Posterior cingulate gyrus (tissue), 11 donors: ENCODE measurements at places on chromosomes 1 and 21.

GRCh38 chr1:107877092-107877491, 87.9 kb downstream of the VAV3 start:
- no peak for DNase-seq

DNA sequence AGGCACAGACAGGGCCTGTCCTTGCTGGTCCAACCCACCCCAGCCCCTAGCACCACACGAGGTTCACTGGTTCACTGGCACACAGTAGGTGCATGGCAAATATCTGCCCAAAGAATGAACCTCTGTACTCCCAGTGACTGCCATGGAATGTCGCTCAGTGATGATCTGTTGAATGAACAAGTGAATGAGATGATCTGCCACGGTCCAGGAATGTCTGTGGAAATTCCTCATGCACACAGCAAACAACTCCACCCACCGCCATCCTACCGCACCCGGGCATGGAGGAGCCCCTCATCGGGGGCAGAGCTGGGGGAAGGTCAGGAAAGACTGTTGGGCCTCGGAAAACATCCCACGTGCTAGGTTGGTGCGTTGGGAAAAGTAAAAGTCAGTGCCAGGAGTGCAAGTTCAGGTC, 1.7 kb downstream of the HSPG2 start:
- DNase-seq: no peak

DNA sequence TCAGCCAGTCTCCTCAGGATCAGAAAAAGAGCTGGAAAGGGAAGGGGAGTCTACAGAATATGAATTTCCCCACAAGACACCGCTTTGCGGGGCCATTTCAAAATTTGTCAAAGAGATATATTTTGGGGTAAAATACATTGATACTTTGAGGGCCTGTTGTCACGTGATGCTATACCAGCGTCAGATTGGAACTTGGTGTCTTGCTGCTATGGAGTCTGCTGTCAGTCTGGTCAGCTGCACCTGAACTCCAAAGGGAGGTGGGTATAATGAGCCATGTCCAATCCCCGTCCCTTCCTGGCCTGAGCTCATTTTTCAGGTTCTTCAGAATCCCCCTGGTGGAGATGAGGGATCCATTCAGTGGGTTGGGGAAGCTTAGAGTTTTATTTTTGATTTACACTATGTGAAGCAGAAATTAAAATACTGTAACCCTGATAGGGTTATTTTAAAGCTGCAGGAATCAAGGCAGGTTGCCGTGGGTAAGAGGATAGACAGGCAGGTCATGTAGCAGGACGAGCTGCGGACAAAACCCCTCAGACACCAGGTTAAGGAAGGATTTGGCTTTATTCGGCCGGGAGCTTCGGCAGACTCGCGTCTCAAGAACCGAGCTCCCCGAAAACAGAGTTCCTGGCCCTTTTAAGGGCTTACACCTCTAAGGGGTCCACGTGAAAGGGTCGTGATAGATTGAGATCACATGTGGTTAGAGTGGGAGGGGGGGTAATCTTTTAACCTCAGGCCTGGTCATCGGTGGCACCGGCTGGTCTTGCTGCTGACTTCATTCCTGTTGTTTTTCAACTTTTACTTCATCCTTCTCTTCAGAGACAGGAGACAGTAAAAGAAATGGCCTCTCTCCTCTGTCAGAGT, 2.2 kb upstream of the POFUT2 start:
- no peak for DNase-seq

DNA sequence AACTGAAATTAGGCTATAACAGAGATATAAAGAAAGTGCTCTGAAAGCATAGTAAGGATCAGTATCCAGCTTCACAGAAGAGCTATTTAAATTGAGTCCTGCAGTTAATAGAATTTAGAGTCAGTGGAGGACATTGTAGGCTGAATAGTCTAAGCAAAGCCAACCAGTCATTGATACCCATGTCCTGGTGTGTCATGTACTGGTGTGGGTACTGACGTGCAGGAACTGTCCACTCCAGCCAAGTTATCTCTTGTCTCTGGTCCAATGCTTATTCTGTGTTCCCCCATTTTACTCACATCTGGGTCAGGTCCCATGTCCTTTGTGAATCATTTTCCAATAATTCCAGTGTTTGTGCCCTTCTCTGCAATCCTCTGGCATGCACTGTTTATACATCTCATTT, 90.0 kb downstream of the MACF1 start:
- DNase-seq: no peak

- no peak for DNase-seq
Measured at GRCh38 chr1:154414606-154415005, 9.5 kb downstream of the IL6R start.

DNA sequence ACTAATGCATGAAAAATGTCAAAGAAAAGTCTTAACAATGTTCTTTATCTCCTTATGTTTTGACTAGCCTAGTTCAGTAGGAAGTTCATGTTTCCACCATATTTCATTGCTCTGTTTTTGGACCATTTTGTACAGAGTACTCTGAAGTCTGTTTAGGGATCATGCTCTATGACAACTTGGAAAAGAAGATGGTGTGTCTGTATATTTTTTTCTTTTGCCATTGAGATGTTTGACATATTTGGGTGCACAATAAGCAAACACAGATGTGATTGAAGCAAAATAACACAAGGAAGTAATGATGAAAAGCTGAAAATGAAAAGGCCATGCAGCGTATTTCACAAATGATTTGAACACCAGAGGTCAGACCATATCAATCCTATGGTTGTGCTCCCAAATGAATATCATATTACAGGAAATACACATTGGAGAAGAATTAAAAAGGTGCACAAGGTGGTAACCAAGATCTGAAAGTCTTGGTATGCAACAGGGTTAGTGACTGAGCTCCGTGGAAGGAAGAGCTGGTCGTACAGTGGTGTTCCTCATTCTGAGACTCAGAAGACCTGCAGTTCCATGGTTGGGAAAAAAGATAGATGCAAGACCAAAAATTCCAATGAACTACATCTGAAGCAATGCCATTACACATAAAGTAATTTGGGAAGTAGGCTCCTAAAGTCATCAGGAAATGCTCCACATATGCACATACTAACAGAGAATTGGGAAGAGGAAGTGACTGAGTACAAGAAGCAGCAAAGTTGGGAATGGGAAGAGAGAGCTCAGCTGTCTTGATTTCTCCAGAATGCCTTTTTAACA, 463.5 kb downstream of the LMO4 start:
- DNase-seq: no peak

- DNase-seq: no peak
Measured at GRCh38 chr1:186155594-186155993, 219.5 kb downstream of the TPR start.

DNA sequence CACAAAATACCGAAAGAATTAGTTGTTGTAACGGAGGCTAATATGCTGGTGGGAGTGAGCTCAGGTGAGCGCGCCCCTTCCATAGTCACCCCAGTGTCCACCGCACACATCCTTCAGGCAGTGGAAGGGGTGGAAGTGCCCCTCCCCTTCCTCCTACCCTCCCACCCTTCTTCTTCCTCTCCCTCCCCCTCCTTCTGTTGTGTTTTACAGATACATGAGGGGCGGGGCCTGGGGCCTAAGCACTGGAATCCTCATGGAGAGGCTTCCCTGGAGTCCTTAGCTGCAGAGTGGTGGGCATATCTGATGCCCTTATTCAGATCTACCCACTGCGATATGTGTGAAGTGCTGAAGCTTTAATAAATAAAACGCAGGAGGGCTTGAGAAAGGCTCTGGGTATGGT, 10.3 kb upstream of the ADARB1 start:
- DNase-seq: no peak

DNA sequence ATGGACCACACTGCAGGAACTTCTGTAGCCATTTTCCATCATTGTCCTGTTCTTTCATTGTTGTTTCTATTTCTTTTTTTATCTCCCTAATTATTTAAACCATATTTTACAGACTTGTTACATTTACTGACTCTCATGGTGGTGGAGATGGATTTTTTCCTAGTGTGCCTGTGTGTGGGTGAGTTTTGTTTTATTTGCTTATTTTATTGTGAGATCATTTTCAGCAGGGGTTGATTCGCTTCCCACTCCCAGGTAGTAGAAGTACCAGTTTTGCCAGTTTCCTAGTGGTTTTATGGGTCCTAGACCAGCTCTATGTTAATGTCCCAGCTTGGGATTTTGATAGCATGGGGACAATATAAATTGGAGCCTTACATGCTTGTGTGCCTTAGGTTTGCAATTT, 80.0 kb upstream of the BACH1 start:
- no peak for DNase-seq

GRCh38 chr1:24081190-24081589, 30.7 kb downstream of the MYOM3 start:
- DNase-seq: no peak

DNA sequence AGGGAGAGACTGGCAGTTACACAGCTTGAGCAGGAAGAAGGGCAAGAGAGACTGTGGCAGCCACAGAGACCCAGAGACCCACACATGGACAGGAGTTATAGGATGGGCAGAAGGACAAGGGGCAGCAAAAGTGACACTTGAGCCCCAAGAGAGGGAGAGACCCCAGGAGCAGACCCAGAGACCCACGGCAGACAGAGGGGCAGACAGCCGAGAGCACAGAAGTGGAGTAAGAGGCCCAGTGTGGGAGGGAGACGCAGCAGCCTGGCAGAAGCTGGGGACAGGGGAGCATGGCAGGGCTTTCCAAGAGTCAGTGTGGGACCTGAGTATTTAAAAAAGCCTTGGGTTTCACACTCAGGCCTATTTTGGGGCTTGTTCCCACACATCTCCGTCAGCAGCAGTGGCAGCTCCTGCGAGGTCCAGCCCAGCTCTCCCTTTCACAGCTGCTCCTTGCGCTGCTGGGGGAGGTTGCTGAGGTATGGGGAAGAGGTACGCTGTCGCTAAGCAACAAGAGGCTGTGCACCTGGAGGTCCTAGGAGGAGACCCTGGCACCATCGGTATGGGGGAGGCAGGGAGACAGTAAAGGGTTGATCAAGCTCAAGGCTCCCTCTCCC, 9.0 kb upstream of the MEF2D start:
- DNase-seq: peak; percentile 87

DNA sequence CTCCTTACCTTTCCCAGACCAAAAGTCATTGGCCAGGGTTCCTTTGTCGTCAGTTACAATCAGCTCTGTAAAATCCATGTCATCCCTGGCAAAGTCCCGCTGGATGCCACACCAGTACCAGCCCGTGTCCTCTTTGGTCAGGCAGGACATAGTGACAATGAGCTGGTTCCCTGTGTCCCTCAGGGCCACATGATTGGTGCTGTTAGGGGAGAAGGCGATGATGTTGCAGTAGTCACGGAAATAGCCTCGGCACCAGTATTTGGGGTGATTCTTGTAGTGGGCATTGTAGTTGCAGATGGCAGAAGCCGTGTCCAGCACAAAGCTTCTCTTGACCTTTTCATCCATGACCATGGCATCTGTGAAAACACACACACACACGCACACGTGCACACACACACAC, 14.8 kb downstream of the ADORA3 start:
- DNase-seq: no peak

GRCh38 chr1:218034468-218034867, 250.6 kb upstream of the RRP15 start:
- DNase-seq: no peak

GRCh38 chr1:85465786-85466134, 801 bp upstream of the DDAH1 start:
- DNase-seq: no peak

GRCh38 chr1:84691122-84691783, 992 bp upstream of the SSX2IP start:
- DNase-seq: no peak

- no peak for DNase-seq
Measured at GRCh38 chr1:18881642-18882431, 20.5 kb downstream of the ALDH4A1 start.

DNA sequence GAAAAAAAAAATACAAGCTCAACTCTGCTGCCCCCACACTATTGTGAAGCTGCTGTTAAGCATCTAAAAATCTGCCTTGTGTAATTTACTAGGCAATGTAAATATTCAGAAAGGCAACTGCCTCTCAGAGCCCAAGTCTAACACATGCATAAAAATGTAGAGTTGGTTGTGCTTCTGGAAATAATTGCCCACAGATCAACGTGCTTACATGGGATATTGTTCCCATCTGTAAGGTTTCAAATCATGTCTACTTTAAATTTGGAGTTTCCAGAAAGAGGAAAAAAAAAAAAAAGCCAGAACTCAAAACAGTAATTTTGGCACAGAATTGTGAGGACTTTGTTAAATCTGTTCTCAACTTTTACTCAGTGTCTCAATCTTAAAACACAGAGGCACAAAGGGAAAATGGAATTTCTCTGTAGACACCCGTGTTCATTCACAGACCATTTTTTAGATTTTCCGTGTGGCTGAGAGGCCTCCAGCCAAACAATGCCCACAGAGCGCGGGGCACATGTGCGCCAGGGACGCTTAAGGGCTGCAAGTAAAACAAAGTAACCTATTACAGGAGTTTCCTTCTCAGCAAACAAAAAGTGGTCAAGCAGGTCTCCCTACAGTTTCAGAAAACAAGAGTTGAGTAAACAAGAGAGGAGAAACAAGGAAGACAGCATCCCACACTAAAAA, 115.5 kb downstream of the RERE start:
- no peak for DNase-seq

DNA sequence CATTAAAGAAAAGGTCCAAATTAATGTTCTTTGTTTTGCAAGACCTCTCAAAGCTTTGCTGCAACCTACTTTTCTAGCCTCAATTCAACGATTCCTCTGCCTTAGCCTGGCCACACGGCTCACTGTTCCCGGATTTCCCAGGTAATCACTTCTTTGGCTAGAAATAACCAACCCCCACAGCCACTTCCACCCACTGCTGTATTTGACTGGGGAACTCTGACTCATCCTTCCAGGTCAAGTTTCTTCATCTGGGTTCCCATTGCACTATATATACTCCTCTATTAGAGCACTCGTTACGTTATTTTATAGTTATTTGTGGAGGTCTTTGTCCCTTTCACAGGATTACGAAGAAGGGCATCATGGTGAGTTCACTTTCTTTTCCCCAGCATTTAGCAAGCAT, 185.9 kb downstream of the CACNA1E start:
- DNase-seq: no peak

DNA sequence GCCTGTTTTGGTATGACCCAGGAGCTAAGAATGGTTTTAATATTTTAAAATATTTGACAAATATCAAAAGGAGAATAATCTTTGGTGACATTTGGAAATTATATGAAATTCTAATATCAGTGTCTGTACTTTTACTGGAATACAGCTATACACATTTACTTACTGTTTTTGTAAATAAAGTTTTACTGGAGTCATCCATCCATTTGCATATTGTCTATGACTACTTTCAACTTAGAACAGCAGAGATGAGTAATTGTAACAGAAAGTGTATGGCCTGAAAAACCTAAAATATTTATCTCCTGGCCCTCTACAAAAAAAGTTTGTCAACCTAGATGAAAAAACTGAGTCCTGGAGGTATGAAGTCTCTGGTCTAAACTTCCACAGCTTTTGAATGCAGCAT, 5.8 kb upstream of the MAP3K7CL start:
- no peak for DNase-seq

DNA sequence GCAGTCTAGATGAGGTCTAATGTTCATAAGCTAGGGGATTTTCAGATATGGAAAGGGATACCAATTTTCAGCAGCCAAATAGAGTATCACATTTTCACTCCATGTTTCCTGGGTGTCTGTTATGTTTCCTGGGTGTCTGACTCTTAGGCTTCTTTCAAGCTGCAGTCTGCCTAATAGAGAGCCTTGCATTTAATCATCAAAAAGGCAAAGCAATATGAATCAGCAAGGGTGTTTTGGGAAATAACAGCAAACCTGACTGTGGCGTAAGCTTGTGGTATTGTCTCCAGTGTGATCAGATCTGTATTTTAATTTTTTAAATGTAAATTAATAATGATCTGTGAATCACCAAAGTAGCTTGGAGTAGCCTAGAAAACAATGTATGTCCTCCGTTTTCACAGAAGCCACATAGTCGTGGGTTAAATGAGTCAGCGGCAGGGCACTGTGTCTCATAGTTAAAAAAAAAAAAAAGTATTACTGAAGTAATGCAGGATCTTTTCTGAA, 10.4 kb downstream of the LGALS8 start:
- DNase-seq: no peak
